ENCODE measurements at places on chromosomes 2 and 18.

DNA sequence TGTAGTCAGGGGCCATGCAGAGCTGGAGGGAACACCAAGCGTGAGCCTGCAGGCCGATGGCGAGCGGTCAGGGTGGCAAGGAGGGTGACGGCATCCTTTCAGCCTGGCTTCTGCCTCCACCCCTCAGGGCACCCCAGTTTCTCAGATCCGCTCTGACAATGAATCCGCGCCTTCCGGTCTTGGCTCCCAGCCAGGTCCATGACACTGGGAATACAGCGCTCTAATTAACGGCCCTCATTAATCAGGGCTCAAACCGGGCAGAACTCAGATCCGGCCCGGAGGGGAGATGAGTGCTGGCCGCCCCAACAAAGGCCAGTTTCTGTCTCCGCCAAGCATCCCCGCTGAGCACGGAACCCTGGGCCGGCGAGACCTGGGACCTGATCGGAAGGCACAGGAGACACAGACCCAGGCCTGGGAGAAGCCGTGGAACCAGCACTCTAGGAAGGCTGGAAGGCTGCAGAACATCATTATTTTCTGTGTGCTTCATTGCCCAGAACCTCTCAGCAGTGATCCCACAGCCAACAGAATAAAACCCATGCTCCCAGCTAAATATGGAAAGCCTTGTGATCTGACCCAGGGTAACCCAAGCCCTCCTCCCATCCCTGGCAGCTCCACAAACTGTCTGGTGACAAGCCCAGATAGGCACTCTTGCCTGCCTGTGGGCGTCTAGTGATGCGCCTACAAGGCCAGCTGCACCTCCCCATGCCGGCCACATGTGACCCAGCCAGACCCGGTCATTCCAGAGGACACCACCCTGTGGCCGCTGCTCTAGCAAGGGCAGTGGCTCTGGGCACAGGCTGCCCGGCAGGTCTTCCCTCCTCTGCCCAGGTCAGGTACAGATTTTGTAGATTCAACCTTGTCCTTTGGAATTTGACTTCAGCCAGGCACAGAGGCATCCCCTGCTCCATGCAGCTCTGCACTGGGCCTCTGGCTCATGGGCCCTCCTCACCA lies 438.7 kb upstream of the MYT1L start:
- no peak for DNase-seq

DNA sequence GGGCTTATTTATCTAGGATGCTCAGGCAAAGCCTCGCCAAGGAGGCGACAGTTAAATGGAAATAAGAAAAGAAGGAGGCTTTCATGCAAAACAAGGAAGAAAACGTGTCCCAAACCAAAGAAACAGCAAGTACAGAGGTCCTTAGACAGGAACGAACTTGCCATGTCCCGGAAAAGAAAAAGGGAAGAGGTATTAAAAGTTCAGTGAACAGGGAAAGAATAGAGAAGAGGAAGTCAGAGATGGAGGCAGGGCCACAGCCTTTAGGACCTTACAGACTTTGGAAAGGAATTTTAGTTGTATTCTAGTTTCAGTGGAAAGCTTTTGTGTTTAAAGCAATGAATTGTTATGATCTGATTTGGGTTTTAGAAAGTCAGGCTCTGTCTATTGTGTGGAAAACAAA lies 22.1 kb downstream of the IKZF2 start:
- DNase-seq: no peak

DNA sequence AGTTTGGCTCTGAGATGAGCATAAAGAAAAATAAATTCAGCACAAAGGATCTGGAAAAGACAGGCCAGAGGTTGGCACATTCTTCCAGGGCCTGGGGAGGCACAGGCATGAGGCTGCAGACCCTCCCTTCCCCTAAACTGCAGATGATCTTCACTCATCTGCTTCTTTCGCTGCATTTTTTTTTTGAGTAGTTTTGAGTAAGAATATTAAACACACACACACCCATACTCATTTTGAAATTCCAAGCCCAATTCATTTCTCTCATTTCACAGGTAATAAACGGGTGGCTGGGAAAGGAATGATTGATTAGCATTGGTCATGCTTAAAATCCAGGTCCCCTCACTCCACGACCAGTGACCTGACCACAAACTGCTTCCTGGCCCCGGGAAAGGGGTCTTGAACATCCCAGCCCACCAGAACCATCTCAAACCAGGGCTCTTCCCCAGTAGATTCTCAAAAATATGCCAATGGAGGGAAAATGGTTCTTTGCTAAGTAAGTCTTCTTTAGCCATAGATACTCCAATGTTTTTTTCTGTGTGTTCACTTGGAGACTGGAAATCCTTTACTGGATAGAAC lies 219.6 kb downstream of the ANAPC1 start:
- DNase-seq: no peak

DNA sequence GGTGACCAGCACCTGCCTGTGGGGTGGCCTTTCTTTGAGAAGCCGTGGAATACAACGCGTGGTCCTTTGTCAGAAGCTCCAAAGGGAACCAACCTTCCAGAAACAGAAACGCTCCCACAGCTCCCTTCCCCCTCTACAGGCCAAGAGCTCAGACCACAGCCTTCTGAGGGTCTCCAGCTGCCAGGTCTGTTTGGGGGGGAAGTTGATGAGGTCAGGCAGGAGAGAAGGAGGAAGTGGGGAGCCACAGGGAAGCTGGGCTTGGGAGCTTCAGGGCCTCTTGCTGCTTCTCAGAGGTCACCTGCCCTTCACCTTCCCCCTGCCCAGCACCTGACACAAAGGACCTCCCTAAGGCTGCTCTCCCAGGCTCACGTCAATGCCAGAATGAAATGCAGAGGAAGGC lies 287.7 kb upstream of the ID2 start:
- DNase-seq: no peak

GRCh38 chr18:8984131-8984721 lies 118.3 kb upstream of the NDUFV2 start:
- DNase-seq: no peak

DNA sequence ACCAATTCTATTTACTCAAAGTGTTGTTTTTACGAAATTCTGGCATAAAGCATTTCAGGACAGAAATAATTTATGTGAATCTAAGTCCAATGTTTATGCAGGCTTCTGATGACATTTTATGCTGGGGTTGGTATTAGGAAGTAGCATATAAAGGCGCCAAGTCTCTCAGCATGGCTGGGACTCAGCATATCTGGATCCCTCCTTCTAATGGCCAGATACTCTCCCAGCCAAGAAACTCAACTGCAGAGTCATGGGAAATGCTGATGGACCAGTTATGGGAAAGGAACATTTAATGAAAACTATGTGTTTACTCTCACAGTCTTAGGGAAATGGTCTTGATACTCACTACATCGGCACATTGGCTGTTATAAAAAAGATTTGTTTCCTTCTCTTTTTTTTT lies 392.2 kb downstream of the ARHGAP15 start:
- no peak for DNase-seq

GRCh38 chr18:5393779-5394178 lies 98.3 kb upstream of the ZBTB14 start:
- no peak for DNase-seq

- no peak for DNase-seq
These were observed 244.7 kb downstream of the KCNS3 start for GRCh38 chr2:18123211-18123570.

GRCh38 chr18:35889677-35890076 lies 82.8 kb upstream of the RMP24 start:
- DNase-seq: no peak

DNA sequence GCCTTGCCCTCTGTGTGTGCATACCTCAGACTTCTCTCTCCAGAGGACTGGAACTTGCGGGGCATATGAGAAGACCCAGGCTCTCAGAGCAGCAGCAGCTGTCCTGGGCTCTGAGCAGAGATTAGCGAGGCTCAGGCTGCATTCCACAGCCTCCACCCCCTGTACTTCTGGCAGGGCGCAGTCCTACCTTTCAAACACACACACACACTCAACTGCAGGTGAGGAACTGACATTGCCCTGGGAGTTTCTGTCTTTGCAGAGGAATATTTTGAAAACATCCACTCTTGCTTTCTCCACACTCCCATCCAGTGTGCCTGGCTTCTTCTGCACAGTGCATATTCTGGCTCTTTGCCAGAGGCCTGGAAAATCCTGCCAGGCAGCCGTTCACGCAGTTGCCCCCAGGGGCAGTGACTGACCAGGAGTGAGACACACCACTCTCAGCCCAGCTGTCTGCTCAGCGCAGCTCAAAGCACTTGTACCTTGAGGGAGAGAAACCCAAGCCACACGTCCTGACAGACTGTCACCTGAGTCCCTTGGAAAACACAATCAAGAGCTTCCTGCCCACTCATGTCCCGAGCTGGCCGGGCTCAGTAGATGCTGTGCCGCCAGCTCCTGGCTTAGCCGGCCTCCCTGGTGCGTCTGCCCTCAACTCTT lies 460.8 kb downstream of the RNF144A start:
- DNase-seq: no peak

DNA sequence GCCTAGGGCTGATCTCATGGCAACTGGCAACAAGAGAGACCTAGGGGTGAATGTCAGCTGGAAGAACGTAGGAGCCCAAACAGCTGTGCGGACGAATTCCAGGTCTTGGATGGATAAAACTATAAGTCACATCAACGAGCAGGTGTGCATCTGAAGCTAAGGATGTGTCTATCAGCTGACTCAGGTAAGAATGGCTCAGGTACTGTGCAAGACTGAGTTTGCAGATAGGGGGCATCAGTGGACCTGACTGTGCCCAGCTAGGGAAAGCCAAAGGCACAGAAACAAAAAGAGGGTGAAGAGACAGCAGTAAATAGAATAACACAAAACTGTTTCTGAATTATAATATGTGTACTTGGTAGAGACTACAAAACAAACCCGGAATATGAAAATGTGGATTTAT lies 357.3 kb downstream of the ZEB2 start:
- DNase-seq: peak; percentile 10

- DNase-seq: no peak
These were observed 205.8 kb downstream of the INSIG2 start for GRCh38 chr2:118294063-118294462.

DNA sequence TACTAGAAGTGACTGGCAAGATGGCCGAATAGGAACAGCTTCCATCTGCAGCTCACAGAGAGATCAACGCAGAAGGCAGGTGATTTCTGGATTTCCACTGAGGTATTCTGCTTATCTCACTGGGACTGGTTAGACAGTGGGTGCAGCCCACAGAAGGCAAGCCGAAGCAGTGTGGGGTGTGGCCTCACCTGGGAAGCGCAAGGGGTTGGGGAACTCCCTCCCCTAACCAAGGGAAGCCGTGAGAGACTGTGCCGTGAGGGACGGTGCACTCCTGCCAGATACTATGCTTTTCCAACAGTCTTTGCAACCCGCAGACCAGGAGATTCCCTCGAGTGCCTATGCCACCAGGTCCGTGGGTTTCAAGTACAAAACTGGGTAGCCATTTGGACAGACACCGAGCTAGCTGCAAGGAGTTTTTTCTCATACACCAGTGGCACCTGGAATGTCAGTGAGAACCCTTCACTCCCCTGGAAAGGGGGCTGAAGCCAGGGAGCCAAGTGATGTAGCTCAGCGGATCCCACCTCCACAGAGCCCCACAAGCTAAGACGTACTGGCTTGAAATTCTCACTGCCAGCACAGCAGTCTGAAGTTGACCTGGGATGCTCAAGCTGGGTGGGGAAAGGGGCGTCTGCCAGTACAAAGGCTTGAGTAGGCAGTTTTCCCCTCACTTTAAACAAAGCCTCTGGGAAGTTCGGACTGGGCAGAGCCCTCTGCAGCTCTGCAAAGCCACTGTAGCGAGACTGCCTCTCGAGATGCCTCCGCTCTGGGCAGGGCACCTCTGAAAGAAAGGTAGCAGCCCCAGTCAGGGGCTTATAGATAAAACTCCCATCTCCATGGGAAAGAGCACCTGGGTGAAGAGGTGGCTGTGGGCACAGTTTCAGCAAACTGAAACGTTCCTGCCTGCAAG lies 40.1 kb downstream of the PLEK start:
- no peak for DNase-seq

DNA sequence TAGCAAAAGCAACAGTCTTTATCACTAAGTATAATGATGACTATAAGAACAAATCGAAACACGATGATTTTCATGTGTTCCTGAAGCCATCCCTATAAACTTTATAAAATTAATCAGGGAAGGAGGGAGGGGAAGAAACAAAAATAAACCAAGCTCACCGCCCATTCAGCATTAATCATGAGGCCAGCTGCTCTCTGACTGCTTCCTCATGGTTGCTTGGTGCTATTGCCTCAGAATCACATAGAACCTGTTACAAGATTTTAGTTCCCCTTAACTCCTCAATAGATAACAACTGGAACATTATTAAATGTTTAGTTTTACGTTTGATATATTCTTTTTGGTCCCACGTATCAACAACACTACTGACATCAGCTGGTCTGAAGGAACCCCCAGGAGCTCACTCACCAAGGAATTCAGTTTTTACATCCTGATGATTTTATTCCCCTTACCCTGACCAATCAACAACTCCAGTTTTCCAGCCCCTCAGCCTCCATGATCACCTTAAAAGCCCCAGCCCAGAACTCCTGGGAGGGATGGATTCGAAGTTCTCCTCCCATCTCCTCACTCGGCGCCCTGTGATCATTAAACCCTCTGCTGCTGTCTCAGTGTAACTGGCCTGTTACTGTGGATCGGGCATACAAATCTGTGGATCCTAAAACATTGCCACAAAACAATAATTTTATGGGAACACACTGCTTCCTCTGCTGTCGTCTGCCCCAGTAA lies 10.6 kb upstream of the HNRNPLL start:
- DNase-seq: no peak

GRCh38 chr2:119104414-119104813 lies 54.1 kb downstream of the C1QL2 start:
- no peak for DNase-seq

DNA sequence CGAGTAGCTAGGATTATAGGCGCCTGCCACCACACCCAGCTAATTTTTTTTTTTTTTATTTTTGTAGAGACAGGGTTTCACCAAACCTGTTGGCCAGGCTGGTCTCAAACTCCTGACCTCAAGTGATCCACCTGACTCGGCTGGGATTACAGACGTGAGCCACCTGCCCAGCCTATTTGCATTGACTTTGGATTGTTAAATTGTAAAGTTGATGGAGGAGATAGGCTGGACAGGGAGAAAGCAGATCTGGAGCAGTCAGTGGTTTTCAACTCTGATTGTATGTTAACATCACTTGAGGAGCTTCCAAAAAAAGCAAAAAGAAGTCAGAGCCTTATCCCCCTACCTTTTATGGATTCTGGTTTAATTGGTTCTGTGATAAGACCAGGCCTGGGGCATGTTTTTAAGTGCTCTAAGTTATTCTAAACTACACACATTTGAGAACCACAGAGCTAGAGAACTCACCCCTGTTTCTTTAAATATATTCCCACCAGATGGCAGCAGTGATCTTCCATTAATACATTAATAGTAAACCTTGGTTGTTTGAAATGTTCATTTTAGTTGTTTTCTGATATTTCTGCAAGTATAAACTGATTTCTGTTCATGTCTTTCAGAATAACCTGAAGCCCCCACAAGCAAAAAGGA lies 7.5 kb downstream of the C2orf49 start:
- DNase-seq: no peak

GRCh38 chr2:201654616-201655384 lies 11.5 kb upstream of the TMEM237 start:
- no peak for DNase-seq

GRCh38 chr2:29079887-29080286 lies 5.6 kb upstream of the PCARE start:
- no peak for DNase-seq

- no peak for DNase-seq
These were observed 60.5 kb upstream of the TFPI start for GRCh38 chr2:187614756-187615155.

- no peak for DNase-seq
These were observed 801.0 kb downstream of the LRRTM4 start for GRCh38 chr2:76721226-76721625.
